Activated naive CD4-positive, alpha-beta T cell (primary cell): ENCODE measurements at places on chromosomes 3 and 15.

GRCh38 chr3:144746631-144747030 is 775.0 kb downstream of the DIPK2A start:
- no peak for DNase-seq

DNA sequence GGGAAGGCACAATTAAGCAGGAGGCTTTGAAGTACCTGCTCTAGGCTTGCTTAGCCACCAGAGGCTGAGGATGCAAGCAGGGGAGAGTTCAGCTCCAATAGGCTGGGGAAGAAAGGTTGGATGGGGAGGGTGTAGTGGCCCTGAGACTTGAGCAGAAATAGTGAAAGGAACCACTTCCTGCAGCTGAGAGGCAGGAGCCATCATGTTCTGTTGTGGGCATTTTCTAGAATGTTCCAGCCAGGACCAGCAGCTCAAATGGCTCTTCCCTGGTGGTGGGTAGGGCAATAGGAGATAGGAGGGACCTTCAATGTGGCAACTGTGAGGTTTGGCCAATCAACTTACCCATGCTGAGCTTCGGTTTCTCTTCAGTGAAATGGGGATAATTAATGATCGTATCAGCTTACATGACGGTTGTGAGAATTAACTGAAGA is 79.1 kb upstream of the CGNL1 start:
- DNase-seq = no peak

- no peak for DNase-seq
These were observed 30.7 kb downstream of the LRTM1 start for GRCh38 chr3:54897028-54897711.

DNA sequence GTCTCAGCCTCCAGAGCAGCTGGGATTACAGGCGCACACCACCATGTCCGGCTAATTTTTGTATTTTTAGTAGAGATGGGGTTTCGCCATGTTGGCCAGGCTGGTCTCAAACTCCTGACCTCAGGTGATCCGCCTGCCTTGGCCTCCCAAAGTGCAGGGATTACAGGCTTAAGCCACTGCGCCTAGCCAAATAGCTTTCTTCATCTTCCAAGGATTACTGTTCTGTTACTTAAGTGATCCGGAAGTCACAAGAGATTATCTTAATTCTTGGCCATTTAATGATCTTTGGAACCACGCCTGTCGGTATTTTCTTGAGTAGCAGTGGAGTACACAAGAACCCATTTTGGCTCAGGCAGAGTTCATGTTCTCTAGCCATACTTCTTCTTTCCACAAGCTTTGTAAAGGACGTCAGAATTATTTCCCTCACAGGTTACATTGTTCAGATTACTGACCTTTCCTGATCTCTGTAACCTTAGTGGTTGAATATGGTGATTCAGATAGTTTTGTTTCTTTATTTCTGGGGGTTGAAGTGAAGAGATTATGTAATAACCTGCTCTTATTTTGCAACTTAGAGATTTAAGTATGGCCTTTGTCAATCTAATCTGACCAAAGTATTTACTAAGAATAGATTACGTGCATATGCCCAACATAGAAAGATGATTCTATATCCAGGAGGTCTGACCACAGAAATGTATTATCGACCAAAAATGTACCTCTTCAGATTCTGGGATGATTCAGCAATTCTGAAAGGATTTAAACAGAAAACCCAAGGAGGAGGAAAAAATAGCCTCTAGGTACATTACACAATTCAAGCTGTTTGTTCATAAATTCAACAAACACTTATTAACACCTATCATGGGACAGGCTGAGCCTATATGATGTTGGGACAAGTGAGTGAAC is 132.2 kb downstream of the GREM1 start:
- no peak for DNase-seq

DNA sequence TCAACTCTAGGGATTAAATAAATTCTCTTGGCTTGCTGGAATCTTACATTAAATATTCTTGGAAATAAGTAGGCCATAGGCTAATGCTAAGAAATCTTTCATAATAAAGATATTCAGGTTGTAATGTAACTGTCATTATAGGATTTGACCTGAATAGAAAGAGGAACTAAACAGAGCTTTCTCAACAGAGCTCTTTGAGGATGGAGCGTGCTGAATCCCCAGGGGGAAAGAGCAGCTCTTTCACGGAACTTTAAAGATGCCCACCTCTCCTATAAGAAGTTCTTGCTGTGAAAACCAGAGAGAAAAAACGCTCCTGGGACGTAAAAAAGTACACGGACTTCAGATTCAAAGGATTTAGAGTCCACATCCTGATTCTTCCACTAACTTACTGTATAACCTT is 77.9 kb downstream of the NTRK3 start:
- no peak for DNase-seq

- DNase-seq = no peak
These were observed 154.4 kb downstream of the EBLN2 start for GRCh38 chr3:73215901-73216300.

- no peak for DNase-seq
These were observed 87.3 kb downstream of the CACNA1D start for GRCh38 chr3:53581671-53582070.

GRCh38 chr15:33742800-33743199 is 225.5 kb upstream of the CHRM5 start:
- DNase-seq = no peak

- no peak for DNase-seq
These were observed 6.0 kb downstream of the GATM start for GRCh38 chr15:45372041-45372995.

DNA sequence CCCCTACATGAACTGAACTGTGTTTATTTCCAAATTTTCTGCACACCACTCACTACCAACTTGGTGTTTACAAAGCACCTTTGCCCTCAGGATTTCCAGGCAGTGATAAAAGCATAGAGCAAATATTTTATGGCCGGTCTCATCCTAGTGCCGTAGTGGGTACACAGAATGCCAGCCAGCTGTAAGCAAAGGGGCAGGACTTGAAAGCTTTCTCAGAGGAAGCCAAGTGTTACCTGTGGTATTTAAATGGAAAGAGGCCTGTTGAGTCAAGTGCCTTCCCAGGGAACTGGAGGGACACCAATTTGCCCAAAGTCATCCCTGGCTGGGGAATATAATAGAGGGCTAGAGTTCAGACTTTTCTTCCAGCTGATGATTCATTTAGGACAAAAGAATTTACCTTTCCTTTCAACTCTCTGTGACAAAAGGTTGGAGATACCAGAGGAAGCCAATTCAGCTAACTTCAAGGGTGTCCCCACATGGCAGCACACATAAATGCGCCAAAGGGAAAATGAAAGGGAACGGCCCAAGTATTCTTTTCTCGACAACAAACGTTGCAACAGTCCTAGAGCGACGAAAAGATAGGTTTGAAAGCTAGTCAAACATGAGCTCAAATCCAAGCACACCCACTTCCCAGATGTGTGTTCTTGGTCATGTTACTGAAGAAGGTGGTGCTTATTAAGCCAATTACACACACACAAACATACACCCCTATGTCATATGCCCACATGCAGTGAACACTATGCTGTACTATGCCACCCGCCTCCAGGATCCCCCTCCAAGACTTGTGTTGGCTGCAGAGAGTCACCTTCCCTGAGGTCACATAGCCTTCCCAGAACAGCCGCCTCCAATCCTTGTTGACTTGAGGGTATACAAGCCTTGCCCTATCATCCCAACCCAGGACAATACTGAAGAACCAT is 27.7 kb downstream of the MAGI1 start:
- no peak for DNase-seq

DNA sequence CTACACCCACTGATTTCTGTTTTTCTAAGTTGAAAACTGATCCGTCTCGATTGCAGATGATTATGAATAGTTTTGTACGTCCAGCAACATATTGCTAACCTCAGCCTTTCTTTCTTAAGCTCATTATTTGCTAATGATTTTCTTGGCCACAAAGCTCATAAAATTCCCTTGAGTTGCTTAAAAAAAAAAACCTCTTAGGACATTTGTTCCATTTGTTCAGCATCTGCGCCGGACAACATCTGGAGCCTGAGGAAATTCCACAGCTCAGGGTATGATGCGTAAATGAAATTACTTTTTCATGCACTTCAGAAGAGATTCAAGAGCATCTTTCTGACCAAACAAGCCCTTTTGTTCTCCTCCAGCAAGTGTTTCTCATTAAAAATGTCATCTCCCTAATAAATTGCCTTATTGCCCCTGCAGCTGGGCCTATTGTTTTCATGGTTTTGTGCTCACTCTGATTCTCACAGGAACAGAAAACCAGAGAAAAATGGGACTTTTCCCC is 249.1 kb upstream of the MCTP2 start:
- no peak for DNase-seq

DNA sequence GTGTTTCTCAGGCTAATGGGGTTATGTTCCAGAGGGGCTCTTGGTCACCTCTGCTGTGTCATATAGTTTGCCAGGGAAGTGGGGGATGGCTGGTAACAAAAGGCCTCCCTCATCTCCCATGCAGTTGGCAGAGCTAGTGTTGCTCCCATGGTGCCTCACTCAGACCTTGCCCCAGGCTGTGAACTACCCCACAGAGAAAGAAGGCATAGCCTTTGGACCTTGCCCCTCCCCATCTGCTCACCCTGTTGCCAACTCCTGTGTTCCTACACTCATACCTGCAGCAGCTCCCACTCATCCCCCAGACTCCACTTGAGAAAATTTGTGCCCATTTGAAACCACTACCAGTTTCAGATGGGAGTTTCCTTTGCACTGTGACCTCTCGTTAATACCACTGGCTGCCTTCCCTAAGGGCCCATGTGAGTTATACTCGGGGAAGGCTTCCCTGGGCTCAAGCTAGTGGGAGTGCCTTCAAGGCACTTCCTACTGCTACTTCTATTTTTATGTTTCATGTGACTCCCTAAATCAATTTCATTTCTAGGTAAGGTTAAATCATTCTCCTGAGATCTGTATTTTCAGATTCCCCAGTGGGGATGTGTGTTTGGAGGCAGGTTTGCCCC is 25.3 kb upstream of the COPB2 start:
- no peak for DNase-seq

DNA sequence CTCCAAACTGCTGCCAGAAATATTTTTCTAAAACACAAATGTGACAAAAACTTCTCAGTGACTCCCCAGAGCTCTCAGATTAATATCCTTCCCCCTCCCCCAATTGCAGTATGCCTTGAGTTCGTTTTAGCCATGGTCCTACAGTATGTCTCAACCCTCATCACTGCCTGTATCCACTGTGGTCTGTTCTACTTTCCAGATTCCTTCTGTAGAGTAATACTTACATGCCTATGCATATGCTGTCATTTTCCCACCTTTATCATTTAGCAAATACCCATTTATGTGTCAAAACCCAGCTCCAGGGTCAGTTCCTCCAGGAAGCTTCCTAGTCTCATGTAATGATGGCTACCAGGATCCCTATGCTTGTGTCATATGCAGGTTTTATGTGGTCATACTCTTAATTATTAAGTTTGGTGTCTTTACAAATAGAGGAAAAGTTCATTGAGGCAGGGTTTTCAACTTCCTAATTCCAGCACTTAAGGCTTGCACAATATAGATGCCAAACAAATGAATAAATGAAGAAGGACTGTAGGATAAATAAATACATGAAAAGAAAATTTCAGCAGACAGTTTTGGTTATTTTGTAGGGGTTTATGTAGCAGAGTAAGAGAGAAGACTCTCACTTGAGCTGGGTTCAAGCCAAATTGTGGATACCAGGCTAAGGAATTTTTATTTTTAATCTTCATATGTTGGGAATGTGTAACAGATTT is 170.8 kb downstream of the ALCAM start:
- no peak for DNase-seq

DNA sequence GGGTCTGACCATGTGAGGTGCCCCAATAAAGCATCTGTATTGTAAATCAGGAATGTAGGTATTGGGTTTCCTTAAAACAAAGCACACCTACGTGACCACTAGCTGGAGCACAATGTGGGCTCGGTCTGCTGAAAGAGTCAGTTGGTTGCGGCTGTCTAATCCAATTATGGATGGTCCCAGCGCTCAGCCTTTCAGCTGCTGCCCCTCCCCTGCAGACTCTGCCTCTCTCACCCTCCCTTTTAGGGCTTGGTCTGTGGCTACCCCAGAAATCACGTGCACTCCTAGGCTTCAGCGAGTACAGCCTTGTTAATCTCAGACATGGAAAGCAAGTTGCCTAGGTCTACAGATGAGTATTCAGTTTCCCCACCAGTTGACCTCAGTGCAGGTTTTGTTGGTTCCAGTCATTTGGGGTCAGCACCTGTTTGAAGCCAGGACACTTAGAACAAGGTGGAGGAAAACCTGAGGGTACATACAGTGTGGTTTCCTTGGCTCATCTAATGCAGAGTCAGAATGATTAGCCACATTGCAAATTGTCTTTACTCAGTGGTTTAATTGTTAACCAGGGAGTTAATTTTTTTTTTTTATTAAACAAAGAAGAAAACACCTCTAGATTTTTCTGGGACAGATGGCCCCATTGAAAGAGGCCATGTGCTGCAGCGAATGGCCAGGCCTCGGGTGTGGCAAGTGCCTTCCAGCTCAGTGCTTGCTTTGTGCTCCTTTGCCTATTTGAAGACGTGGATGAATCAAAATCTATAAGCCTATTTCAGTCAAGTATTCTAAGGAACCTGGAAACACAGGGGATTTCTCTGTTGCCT is 137.7 kb downstream of the IGF1R start:
- DNase-seq = no peak

GRCh38 chr3:115666920-115667737 is 43.8 kb downstream of the GAP43 start:
- no peak for DNase-seq

- no peak for DNase-seq
These were observed 449.9 kb upstream of the NR2F2 start for GRCh38 chr15:95880630-95881029.

DNA sequence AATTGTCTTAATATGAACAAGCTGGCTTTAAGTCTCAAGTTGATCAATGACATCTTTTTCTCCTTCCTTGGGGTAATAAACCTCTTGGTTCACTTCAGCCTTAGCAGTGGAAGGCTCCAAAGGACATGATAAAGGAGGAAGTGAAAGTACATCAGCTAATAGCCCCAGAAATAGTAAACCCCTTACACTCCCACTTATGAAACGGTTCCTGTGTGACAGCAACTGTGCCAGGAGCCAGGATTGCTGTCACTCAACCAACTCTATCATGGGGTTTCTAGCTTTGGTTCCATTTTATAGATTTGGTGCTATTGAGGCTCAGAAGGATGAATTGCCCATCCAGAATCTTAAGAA is 216.7 kb downstream of the ABHD5 start:
- DNase-seq = no peak

DNA sequence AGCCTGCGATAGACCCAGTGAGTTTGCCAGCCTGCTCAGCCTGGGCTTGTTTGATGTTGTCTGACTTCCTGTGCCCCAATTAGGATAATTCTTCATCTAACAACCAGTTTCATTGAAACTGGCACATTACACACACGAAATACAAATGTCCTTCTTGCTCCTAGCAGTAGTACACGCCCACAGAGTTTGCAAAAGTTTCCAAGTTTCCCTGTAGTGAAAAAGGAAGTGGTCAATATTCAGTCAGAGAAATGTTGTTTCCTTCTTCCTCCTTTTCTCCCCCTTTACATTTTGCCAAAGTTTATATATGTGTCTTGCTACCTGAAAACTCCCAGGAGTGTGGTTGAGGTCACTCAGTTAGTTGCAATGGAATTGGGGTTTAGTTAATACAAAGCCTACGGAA is 58.4 kb upstream of the LRTM1 start:
- DNase-seq = no peak
